ENCODE measurements at places on chromosomes 3 and 15.

GRCh38 chr15:77869021-77869895 is 208.3 kb downstream of the TBC1D2B start:
- DNase-seq: no peak

DNA sequence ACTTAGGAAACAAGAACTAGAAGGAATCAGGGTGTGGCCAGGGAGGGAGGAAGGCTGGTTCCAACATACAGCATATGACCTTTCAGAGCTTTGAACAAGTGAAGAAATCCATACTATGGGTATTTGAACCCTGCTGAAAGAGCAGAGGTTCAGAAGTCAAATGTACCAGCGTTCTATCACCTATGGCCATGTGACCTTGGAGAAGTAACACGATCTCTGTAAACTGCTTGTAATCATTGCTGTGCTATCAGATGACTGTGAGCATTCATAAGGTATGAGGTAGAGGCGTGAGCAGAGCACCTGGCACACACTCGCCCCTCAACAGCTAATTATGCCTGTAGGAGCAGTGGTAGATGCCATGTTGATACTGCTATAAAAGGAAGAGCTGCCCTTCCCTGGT is 55.2 kb downstream of the KLHL6 start:
- DNase-seq: no peak

DNA sequence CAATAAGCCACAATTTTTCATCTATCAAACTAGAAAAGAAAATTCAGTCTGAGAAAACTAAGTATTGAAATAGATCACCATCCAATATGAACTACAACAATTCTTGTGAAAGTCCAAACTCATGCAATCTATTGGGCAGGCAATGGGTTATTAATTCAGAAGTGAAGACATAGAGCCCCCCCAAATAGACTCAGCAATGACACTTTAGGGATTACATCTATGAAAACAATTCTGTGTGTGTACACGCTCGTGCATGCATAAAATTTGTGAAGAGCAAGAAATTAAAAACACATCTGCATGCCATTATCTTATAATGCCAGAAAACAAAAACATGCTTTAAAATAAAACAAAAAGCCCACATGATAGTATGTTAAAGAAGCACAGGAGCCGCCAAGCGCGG is 151.3 kb downstream of the NR1I2 start:
- no peak for DNase-seq

GRCh38 chr3:114838025-114838424 is 309.1 kb downstream of the ZBTB20 start:
- DNase-seq: no peak

- DNase-seq: no peak
Observed at GRCh38 chr15:42066764-42067415, 27.5 kb downstream of the PLA2G4D start.

- DNase-seq: no peak
Observed at GRCh38 chr3:60045686-60046085, 995.9 kb upstream of the CFAP20DC start.

- DNase-seq: no peak
Observed at GRCh38 chr3:144079634-144080033, 108.0 kb downstream of the DIPK2A start.

- no peak for DNase-seq
Observed at GRCh38 chr15:34056911-34057310, 17.9 kb upstream of the AVEN start.

DNA sequence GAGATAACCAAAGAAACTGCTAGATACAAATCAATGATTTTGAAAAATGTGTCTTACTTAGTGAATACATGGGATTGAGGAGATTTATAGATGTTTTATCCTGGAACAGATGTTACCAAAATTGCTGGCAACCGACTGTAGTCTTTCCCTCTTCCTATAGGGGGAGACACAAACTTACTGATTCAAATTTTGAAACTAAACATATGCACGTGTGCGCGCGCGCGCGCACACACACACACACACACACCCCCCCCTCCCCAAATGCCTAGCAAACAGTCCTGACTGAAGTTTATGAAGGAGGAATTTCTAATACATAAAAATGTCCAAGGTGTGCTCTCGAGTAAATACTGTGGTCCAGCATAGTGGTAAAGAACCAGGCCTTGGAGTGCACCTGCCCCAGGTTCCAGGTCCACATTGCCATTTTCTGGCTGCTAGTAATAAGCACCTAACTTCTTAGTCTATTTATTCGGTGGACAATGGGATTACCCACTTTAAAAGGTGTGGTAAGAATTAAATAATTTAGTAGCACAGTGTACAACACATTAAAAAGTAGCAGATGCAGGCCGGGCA is 18.5 kb upstream of the C3orf62 start:
- peak; percentile 7 for DNase-seq

- no peak for DNase-seq
Observed at GRCh38 chr3:64426551-64426950, 201.3 kb upstream of the PRICKLE2 start.

DNA sequence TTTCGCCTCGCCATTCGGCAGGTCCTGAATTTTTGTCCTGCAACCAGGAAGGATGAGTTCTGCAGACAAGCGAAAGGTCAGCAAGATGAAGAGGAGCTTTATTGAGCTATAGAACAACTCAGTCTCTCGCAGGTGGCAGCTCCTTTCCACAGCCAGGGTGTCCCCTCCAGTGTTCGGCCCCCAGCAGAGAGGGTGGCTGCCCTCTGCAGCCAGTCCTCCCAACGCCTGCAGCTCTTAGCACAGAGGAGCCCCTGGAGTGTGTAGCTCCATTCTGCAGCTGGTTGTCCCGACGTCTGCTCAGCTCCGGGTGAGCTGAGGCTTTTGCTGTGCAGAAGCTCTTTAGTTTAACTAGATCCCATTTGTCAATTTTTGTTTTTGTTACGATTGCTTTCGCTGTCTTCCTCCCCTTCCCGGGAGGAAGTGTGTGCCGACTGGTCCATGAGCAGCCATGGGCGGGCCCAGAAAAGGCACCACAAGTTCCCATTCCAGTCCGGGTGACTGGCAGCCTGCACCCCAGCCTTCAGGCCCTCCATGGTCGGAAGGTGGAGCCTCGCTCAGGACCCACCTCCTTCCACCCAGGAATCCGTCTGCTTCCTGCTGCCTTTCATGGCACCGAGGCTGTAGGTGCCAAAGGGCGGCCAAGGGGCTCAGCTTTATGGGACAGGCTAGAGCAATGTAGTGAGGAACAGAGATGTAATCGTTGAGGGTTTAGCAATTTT is 497.8 kb upstream of the CNTN4 start:
- DNase-seq: no peak

GRCh38 chr15:95278532-95279245 is 1047.3 kb downstream of the MCTP2 start:
- no peak for DNase-seq

- DNase-seq: no peak
Observed at GRCh38 chr3:69806735-69807438, 67.6 kb downstream of the MITF start.

- no peak for DNase-seq
Observed at GRCh38 chr3:165195640-165196576, at the start of gene SLITRK3. Gene SLITRK3, minus strand, starts transcription at chr3:165196384. Its CDS starts 5,554 bp downstream, at chr3:165190830.

- DNase-seq: no peak
Observed at GRCh38 chr15:44207643-44208042, 12.6 kb upstream of the FRMD5 start.

DNA sequence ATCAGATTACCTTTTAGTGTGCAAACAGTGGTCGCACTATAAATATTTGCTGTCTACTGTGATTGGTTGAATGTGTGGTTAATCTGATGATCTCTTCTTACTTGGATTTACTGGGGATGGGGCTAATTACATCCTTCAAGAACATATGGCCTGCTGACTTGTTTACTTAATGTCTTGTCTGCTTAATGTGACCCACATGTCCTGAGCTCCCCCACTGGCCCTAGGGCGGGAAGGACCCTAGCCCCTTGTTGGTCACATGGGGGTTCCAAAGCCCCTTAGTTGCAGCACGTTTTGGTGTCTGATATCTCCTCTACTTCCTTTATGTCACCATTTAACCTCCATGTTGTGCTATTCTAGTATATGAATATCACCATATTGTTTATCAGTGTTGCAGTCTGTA is 17.8 kb upstream of the P2RY12 start:
- no peak for DNase-seq

DNA sequence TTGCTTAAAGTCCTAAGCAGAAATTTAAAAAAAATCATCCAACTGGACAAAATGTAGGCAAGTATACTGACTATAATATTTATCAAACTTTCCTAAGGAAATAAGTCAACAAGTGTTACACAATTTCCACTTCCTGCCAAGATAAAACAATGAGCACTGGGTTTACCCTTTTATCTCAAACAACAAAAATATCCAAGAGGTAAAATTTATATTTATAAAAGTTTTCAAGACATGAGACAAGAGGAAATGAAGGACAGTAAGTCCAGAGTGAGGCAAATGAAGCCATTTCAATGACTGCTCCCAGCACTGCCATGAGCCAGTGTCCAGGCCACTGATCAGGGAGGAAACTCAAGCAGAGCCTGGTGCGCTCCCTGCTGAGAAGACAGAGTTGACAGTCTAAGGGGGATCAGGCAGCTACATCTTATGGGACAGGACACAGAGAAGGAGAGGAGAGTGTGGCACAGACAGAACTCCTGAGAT is 439.4 kb downstream of the RAP2B start:
- DNase-seq: no peak

DNA sequence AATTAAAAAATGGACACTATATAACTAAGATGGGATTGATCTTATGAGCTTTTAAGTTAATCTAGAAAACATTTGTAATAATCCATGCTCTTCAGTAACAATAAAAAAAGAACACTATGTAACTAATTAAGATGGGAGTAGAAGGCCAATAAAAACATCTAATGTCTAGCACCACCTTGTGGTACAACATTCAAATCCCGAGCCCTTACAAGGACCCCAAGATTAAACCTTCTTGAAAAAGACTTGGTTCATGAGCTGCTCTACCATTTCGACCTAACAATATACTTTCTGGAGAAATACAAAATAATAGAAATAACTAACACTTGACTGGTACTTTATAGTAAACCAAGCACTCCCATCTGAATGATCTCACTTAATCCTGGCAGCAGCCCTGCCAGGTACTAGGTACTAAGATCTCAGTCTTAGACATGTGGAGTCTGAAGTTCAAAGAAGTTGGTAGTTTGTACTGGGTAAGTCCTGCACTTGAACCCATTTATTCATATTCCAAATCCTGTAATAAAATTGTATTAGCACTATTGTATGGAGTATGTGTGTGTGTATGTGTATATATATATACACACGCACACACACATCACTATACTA is 21.8 kb downstream of the METTL6 start:
- no peak for DNase-seq

DNA sequence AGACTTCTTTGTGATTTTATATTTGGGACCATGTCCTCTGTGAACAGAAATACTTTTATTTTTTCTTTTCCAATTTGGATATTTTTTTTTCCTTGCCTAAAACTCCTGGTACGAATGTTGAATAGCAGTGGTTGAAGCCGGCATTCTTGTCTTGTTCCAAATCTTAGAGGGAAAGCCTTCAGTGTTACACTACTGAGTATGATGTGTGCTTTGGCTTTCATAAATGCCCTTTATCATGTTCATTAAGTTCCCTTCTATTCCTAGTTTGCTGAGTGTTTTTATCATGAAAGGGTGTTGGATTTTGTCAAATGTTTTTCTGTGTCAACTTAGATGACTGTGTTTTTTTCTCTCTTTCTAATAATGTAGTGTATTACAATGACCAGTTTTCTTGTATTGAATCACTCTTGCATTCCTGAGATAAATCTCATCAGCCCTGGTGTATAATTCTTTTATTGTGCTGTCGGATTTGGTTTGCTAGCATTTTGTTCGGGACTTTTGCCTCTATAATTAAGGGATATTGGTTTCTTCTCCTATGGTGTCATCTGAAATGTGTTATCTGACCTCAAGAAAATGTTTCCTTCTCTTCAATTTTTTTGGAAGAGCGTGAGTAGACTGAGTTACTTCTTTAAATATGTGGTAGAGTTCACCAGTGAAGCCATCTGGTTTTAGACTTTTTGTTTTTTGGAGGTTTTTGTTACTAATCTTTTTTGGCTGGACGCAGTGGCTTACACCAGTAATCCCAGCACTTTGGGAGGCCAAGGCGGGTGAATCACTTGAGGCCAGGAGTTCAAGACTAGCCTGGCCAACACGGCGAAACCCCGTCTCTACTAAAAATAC is 33.3 kb downstream of the MAP1A start:
- DNase-seq: no peak

GRCh38 chr3:98343647-98344507 is 9.8 kb upstream of the OR5K4 start:
- DNase-seq: peak; percentile 8

DNA sequence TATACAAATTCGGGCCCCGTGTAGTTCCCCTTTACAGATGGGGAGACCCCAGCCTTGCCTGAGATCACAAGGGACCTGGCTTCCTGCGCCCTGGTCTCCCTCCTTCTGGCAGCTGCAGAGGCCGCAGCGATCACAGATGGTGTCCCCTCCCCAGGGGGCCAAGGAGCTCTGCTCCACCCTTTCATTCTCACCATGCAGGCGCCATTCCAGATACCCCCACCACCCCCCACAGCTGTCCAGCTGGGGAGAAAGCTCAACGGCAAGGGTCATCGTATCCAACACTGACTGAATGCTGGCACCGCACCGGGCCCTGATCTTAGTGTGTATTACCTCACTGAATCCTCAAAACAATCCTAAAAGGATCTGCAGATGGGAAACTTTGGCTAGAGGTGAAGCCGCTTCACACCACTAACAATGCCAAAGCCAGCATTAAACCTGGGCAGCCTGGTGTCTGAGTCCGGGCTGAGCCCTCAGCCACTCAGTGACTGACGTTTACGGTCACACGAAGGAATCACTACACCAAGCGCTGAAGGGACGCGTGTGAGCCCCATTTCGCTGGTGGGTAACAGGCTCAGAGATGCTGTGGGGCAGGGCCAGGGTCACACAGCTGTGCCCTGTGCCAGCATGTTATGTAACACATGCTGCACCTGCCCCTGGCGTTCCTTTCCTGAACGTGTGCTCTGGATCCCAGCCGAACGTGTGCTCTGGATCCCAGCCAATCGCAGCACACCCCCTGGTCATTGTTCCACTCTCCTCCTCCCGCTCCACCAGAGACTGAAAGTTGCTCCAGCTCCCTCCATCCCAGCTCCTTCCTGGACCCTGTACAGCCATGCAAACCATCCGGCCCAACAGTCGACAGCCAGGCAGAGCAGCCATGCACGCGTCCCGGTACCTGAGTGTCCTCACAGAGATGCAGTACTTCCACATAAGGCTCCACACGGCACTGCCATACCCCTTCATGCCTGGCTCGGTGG is 51.8 kb downstream of the IQSEC1 start:
- no peak for DNase-seq

GRCh38 chr3:32577581-32578556 is 7.2 kb upstream of the DYNC1LI1 start:
- peak; percentile 12 for DNase-seq

- DNase-seq: no peak
Observed at GRCh38 chr15:34659056-34659455, 75.6 kb upstream of the GOLGA8B start.

GRCh38 chr3:36032180-36033047 is 347.9 kb upstream of the STAC start:
- no peak for DNase-seq

DNA sequence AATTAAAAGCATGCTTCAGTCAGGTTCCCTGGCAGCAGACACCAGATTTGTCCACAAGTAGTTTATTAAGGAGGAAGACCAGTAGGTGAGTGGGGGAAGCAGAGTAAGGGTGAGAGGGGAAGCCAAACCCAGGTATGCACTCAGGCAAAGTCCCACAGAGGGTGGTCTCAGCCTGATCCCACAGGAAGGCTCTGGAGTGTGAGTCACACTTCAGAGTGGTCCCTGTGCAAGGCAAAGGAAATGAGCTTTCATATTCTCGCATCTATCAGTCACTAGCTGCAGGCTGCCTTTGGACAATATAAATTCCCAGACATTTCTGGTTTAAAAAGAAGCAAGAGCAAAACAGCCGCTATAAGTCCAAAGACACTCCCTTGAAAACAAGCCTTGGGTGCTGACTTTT is 78.5 kb downstream of the TRANK1 start:
- DNase-seq: no peak

Measured in activated naive CD8-positive, alpha-beta T cell treated with anti-CD3 and anti-CD28 coated beads for 36 hours (primary cell).